ENCODE measurements at places on chromosomes 2 and 18.

- DNase-seq, result no peak
Measured at GRCh38 chr2:80407377-80407776, 102.8 kb upstream of the LRRTM1 start.

DNA sequence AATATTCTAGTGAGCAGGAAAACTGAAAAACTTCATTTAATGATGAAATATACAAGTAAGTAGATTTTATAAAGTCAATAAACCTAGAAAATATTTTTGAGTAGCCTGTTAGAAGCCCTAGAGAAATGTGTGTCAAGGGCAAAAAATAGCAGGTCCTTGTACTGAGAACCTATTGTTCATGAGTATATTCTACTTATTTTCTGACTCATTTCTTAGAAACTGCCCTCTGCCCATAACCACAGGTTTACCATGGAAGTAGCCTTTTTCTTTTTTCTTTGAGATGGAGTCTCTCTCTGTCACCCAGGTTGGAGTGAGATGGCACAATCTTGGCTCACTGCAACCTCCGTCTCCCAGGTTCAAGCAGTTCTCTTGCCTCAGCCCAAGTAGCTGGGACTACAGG, 19.4 kb upstream of the SELENOI start:
- no peak for DNase-seq

DNA sequence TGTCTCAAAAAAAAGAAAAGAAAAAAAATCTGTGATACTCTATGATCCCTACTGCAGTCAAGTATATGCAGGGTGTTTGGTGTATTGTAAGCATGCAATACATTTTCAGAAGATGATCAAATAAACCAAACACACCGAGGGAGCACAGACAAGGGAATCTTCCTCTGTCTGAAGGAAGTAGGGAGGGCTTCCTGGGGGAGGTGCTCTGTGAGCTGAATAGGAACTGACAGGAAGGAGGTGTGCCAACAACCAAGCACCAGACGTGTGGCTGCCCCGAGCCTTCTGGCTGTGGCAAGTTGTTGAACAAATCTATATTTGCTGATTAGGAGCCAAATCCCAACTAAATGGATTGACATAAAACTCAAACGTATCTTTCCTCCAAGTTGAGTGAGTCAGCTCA, 14.6 kb downstream of the THNSL2 start:
- DNase-seq, result no peak

DNA sequence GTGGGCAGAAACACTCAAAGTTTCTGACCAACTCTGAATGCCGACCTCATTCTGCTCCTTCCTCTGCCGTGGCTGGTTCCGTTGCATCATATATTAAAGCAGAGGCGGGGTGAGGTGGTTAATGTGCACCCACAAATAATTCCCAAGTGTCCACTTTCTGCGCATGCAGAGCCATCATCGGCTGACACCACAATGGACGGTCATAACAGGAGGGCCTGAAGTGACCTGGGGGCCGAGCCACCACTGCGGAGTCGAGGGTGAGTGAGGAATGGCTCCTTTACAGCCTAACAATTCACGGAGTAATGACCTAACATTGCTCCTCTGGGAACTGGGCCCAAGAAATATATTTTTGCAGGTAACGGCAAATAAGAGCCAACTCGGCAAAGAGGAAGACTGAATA, 32.9 kb upstream of the GLI2 start:
- DNase-seq, result no peak

GRCh38 chr2:231613331-231613662, 20.6 kb downstream of the TEX44 start:
- no peak for DNase-seq

- DNase-seq, result no peak
Measured at GRCh38 chr2:121491518-121491917, 39.2 kb upstream of the RNU4ATAC start.

DNA sequence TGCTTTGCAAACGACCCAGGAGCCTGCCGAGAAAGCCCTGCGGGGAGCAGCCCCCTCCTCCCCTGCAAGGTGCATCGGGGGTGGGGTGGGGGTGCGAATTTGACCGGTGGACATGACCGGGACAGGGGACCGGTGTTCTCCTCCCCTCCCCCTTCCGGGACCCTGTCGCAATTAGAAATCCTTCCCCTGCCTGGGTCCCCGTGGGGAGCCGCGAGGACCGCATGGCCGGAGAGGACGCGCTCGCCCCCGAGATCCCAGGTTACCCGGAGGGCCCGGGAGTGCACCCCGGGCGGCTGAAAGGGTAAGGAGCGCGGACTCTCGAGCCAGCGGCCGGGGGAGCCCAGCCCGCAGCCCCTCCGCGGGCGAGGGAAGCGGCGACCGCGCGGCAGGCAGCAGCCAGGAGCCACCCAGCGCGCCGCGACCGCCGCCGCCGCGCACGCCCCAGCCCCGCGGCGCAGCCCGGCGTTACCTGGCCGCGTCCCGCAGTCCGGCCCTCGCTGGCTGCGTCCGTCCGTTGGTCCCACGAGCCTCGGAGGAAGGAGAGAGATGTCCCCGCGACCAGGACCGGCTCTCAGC, 482 bp downstream of the DLGAP1 start:
- DNase-seq, result no peak

GRCh38 chr2:237700512-237701032, 73.2 kb downstream of the LRRFIP1 start:
- no peak for DNase-seq

GRCh38 chr2:127256866-127257265, 36.8 kb upstream of the CYP27C1 start:
- DNase-seq, result no peak

GRCh38 chr18:23650968-23651927, 11.5 kb downstream of the ANKRD29 start:
- no peak for DNase-seq

DNA sequence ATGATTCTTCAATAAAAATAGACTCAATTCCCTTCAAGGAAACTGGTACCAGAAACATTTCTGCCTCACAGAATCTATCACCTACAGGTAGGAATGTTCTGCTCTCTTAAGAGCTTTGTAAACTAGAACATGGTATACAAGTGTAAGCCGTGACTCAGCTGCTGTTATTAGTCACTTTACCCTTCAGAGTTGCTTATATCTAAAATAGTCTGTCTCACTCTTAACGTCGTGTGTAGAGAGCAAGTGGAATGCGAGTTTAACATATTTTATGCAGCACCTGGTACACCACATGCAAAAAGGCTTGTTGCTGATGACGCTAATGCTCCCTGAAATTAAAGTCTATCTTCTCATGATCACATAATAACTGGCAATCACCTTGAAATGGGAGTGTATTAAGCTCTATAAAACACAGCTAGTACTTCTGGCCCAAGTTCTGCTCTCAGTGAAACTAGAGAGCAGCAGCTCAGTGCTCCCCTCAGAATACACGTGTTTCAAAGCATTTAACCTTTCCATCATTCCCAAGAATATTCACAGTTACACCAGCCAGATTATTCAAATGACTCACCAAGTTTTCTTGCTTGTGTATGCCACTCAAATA, 420.0 kb downstream of the ZEB2 start:
- DNase-seq, result no peak
